H1 (cell line): ENCODE measurements at places on chromosomes 2 and 18.

DNA sequence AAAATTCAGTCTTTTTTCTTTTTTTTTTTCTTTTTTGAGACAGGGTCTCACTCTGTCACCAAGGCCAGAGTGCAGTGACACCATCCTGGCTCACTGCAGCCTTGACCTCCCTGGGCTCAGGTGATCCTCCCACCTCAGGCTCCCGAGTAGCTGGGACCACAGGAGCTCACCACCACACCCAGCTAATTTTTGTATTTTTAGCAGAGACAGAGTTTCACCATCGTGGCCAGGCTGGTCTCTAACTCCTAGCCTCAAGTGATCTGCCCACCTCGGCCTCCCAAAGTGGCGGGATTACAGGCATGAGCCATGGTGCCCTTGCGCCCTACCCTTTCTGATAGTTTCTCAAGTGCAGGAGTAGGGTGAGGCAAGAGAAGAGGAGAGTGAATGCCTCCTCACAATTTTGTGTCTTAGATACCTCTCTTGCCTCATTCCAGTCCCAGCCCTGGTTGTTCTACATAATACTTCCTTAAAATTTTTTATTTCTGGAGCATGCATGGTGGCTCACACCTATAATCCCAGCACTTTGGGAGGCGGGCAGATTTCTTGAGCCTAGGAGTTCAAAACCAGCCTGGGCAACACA is 68.2 kb upstream of the CAB39 start:
- no peak for DNase-seq

GRCh38 chr18:32698153-32698552 is 74.7 kb downstream of the KLHL14 start:
- no peak for DNase-seq

DNA sequence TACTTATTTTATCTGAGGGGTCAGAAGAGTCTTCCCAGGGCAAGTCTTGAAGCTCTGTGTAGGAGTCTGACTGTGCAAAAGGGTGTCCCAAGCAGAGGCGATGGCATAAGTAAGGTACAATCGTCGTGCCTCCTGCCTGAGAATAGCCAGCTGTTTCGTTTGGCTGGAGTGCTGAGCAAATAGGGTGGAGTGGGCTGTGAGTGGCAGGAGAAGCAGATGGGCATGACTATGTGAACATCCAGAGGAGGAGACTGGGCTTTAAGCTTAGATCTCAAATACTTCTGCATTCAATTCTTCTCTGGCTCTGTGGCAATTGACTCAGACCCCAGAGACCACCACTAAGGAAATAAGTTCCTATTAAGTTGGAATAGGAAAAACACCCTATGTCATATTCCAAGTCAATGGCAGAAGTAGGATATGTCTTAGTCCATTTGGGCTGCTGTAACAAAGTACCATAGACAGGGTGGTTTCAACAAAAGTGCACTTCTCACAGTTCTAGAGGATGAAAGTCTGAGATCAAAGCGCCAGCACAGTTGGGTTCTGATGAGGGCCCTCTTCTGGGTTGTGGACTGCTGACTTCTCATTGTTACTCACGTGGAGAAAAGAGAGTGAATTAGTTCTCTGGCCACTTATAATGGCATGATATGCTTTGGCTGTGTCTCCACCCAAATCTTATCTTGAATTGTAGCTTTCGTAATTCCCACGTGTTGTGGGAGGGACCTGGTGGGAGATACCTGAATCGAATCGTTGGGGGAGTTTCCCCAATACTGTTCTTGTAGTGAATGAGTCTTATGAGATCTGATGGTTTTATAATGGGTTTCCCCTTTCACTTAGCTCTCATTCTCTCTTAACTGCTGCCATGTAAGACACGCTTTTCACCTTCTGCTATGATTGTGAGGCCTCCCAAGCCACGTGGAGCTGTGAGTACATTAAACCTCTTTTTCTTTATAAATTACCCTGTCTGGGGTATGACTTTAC is 120.2 kb downstream of the LPIN1 start:
- DNase-seq = no peak

- no peak for DNase-seq
Measured at GRCh38 chr2:32264422-32265105, at the start of gene NLRC4. Gene NLRC4, minus strand, starts transcription at chr2:32264886. Its CDS starts 8,111 bp downstream, at chr2:32256775.

DNA sequence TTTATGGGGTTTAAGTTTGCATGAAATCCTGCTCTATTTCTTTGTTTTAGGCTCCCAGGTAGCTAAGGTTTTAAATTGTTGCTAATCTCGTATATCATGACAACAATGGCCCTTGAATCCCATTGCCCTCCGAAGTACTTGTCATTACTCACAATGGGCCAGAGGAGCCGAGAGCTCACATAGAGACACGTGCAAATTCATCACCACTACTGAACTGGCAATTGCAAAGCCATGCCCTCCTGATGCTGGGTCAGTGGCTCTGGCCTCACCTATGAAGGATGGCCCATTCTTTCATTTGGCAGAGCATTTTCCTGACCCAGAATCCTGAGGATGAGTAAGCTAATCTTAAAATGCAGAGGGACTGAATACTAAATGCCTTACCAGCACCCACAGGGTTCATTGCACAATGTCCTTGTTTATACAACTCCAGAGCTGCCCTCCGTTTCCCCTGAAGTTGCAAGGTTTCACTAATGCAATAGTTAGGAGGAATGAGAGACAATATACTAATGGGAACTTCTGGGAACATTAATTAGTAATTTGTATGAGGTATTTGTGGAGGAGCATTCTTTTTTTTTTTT is 71.6 kb upstream of the GAREM1 start:
- no peak for DNase-seq
